Pancreas (tissue), 10 donors: ENCODE measurements at places on chromosomes 3 and 15. TPM values are rescaled to one million over a fixed set of nuclear protein-coding genes. Genes with fewer than 3 reads are reported as not detected.

DNA sequence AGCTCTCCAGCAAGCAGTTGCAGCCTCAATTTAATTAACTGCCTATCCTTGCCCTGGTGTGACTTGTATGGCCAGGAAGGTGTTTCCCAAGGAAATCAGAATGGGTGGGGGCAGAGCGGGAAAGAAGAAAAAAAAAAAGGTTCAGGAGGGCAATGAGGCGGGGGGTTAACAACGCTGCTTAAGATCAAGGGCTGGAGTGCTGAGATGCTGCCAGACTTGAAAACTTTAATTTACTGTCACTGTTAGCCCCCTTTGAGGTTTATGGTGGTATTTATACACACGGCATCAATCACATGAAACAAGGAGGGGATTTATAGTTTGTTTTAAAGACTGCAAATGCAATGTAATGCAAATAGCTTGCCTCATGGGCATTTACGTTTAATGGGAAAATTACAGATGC lies 319.4 kb upstream of the NR2F2 start:
- no peaks in the 10 kb centered on the region for H3K4me1 ChIP-seq
- H3K36me3 ChIP-seq = no peaks in the 10 kb centered on the region
- DNase-seq = no peak
- H3K4me3 ChIP-seq = no peak overlapping the region

- H3K4me3 ChIP-seq = no peak overlapping the region
- H3K36me3 ChIP-seq = no peaks in the 10 kb centered on the region
- H3K27me3 ChIP-seq = no peaks in the 10 kb centered on the region
- H3K4me1 ChIP-seq = no peaks in the 10 kb centered on the region
- DNase-seq = no peak
- H3K27ac ChIP-seq = peak overlapping the region; percentile 36
Measured at GRCh38 chr3:194287374-194287773, 63.8 kb downstream of the CPN2 start.

DNA sequence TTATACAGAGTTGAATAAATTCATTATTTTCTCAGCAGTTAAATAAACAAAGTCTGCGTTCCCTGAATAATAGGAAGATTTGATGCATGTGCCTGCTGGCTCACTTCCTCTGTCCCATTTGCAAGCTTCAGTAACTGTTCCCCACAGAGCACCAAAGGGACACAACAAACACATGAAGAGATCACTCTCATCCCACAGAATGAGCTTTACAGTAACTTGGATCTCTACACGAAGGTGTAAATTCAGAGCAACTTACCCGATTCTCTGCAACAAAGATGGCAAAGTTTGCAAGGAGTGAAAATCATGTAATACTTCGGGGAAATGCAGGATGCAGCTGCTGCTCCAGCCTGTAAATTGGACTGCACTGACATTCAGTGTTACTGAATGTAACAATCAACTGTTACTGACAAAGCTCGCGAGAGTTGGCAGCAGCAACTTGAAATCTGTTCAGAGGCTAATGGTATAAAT lies at the start of gene BCHE:
BCHE (minus strand) TSS at position 366 of the 468 bp plus-strand sequence. CDS start 6,390 bp downstream, outside the sequence.
- peak within 1 kb of the TSS; percentile 7 for H3K4me3 ChIP-seq
- no peak within 1 kb of the TSS for H3K27ac ChIP-seq
- H3K4me1 ChIP-seq = no peaks in the 10 kb centered on the region
- no peaks in the 10 kb centered on the region for H3K36me3 ChIP-seq

DNA sequence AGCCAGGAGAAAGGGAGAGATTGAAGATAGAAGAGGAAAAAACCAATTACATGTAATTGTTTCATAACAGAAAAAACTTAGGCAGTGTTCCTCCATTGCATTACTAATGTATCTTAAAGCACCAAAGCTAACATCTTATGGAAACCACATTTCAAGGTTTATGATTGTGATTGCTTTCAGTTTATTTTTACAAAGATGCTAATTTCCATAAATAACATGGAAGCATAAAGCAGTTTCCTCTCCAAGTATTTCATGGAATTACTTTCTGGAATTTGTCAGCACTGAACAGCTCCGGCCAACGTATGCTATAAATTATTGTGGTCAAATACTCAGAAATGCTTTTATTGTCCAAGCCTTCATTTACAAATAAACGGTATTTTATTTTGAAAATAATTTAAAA lies 11.6 kb downstream of the ADAMTSL3 start:
- H3K27me3 ChIP-seq = no peaks in the 10 kb centered on the region
- DNase-seq = no peak
- no peak overlapping the region for H3K27ac ChIP-seq
- H3K36me3 ChIP-seq = no peaks in the 10 kb centered on the region
- H3K4me1 ChIP-seq = no peaks in the 10 kb centered on the region

- no peaks in the 10 kb centered on the region for H3K36me3 ChIP-seq
- no peak overlapping the region for H3K4me3 ChIP-seq
- no peaks in the 10 kb centered on the region for H3K4me1 ChIP-seq
- H3K27me3 ChIP-seq = no peaks in the 10 kb centered on the region
Measured at GRCh38 chr15:31397851-31398661, 71.4 kb downstream of the KLF13 start.

GRCh38 chr3:159280386-159281191 lies 478.7 kb downstream of the MFSD1 start:
- no peaks in the 10 kb centered on the region for H3K36me3 ChIP-seq
- peaks cover 4% of the 10 kb centered on the region for H3K27me3 ChIP-seq
- H3K27ac ChIP-seq = no peak overlapping the region
- no peaks in the 10 kb centered on the region for H3K4me1 ChIP-seq

DNA sequence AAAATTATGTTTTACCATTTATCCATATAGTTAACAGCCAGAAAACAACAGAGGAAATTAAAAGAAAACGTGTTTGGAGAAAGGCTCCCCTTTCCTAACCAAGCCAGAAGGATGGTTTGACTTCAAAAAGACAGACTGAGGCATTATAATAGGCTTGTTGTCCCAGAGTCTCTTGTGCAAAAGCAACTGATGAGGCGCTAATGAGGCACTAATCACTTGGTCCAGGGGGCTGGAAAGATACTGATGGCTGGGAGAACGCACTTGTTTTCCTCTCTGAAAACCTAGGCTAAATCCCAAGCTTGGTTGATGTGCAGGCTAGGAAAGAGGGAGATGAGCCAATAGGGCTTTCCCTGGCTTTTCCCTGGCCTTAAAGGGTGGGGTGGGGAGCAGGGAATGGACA lies 389.6 kb downstream of the NTRK3 start:
- H3K4me1 ChIP-seq = no peaks in the 10 kb centered on the region
- no peaks in the 10 kb centered on the region for H3K36me3 ChIP-seq
- no peak for DNase-seq
- H3K4me3 ChIP-seq = no peak overlapping the region
- no peaks in the 10 kb centered on the region for H3K27me3 ChIP-seq

DNA sequence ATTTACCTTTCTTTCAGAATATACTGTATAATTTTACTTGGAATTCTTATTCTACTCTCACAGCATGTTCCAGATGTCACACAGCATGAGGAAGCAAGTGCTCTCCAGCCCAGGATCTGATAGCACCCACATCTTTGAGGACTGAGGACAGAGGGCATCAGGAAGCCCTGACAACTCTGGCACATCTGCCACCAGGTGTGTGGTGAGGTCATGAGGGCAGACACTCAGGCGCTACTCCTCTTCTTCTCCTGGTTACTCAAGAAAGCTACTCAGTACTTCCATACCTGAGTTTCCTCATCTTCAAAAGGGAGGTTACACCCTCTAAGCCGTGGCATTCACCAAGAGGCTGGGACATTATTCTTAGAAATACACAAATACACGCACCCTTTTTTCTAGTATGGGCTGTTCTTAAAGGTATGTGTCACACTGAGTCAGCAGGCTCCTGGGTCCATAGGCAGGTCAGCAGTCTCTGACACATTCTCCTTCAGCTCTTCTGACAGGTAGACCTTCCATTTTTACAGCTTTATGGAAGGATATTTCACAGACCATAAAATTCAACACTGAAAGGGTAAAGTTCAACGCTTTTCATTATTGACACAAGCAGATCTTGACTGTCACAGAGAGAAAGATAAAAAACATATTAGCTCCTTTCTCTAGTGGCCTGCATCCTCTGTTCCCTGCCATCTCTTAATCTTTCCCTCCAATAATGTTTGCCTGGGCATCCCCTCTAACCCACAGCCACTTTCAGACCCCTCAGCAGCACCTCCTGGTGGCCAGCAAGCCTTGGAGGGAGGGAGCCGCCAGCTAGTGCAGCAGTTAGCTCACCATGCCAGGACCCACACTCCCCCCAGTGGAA lies 103.2 kb upstream of the TJP1 start:
- H3K27ac ChIP-seq = peak overlapping the region; percentile 45
- no peak overlapping the region for H3K4me3 ChIP-seq
- no peaks in the 10 kb centered on the region for H3K4me1 ChIP-seq
- no peaks in the 10 kb centered on the region for H3K27me3 ChIP-seq
- peak; percentile 25 for DNase-seq

The NANOGP8 gene
- total RNA-seq = not detected

The CP gene
- total RNA-seq = 19.6 TPM

The CELF6 gene
- 0.56 TPM for total RNA-seq

The FAM162A gene
- 48.8 TPM for total RNA-seq
